Upper lobe of right lung (tissue), 1 donor: ENCODE measurements at places on chromosomes 6 and 20.

DNA sequence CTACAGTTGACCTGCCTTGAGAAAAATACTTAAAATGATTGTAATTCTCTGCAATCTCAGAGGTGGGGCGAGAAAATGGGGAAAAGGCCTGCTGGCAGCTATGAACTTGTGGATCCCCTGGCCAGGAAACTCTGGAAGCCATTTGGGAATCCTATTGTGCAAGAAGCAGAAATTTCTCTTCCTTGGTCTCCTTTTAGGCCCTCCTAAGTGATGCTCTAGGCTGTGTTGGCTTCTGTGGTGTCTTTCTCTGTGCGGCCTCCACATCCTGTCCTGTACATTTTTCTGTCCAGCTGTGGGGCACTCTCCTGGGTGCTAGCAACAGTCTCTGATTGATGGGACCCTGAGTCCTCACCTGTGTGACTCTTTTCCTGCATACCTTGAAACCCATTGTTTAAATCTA lies 290.9 kb downstream of the FARS2 start:
- no peak for DNase-seq

GRCh38 chr6:168364793-168365421 lies 45.3 kb upstream of the DACT2 start:
- DNase-seq, result peak; percentile 52

DNA sequence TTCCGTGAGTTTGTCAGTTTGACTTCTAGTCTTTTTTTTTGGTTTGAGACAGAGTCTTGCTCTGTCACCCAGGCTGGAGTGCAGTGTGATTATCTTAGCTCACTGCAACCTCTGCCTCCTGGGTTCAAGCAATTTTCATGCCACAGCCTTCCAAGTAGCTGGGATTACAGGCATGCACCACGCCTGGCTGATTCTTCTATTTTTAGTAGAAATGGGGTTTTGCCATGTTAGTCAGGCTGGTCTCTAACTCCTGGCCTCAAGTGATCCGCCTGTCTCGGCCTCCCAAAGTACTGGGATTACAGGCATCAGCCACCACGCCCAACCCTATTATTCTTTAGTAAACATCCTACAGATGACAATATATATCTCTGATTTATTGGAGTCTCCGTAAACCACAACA lies 506.5 kb downstream of the PREX1 start:
- no peak for DNase-seq

- DNase-seq, result no peak
Observed at GRCh38 chr6:170346649-170347048, 40.1 kb downstream of the FAM120B start.

- DNase-seq, result peak; percentile 79
Observed at GRCh38 chr20:60138256-60139220, 180.3 kb downstream of the CDH26 start.

- DNase-seq, result no peak
Observed at GRCh38 chr20:63846128-63846771, 15.0 kb upstream of the ABHD16B start.

DNA sequence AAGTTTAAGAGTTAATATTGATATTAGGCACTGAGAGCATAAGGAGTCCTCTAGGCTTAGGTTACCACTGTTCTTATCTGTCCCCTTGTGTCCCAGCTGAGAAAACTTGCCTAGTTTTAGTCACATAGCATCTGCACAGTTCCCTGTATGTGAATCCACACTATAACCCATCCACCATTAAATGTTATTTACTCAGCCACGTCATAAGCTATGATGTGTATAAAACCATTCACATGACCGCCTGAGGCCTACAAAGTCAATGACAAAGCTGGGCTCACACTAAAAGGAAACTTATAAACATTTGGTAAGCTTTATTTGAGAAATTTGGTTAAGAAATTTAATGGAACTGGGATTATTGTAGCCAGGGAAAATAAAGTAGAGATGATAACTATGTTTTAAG lies 59.2 kb upstream of the TFAP2D start:
- no peak for DNase-seq

DNA sequence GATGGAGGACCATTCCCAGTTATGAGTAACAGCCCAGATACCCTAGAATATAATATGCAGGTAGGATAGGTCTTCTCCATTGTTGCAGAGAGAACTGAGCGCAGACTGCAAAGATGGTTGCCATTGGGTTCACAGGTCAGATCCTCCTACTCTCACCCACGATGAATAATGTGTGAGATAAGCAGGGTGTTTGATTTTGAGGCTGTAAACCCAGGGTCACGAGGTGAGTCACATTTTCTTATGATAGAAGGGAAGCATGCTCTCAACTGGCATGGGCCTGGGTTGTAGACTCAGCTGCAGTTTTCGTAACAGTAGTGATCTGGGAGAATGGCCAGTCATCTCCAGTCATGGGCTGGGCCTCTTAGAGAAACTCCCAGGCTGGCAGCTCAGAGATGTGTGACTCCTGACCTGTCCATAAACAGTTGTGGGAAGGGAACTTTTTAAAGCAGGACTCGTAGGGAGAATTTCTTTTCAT lies 74.2 kb downstream of the CD164 start:
- no peak for DNase-seq

GRCh38 chr20:59676126-59676850 lies 71.9 kb downstream of the PHACTR3 start:
- DNase-seq, result no peak

- no peak for DNase-seq
Observed at GRCh38 chr20:53872561-53873229, 197.7 kb downstream of the BCAS1 start.

- DNase-seq, result peak; percentile 82
Observed at GRCh38 chr6:159969204-159969912, 476 bp downstream of the IGF2R start.

DNA sequence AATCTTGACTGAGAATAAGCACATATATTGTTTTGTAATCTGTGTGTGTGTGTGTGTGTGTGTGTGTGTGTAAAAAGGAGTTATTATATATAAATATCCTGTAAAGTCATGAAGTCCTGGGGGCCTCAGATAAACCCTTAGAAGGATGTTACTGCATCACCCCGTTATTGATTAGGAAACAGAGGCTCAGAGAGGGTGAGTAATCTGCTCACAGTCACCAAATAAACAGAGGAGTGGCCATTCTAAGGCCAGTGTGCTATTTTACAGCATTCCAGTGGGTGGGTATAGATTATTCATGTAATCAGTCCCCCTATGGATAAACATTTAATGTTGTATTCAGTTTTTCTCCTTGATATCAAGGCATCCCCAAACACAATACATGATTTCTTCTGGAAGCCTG lies 87.1 kb downstream of the CDC5L start:
- no peak for DNase-seq

DNA sequence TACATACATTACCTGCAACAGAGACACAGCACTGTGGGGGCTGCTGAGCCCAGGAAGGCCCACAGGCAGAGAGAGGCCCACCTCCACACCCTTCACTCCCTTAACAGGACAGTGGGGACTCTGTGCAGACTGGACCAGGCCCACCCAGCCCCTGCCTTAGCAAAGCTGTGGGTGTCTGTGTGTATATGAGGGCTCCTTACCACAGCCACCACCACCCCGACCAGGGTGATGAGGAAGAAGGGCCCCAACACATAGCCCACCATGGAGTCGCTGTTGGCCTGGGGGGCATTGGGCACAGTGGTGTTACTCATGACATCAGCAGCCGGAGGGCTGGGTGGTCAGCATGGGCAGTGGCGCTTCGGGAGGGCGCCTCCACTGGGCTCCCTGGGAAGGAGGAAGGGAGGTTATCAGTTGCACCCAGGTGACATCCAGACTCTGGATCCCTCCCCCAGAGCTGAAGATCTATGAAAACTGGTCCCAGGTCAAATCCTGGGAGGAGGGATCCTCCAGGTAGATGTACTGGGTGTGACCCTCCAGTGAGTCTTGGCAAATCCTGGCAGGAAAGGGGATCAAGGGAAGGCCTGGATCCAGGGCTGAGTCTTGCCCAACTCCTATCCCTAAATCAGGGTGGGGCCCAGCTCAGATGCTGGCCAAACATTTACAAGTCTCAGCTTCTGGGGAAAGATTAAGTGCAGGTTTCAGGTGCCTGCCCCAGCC lies 1.2 kb downstream of the SMIM29 start:
- DNase-seq, result no peak

- DNase-seq, result no peak
Observed at GRCh38 chr6:32941214-32941768, 463 bp upstream of the HLA-DMB start.

DNA sequence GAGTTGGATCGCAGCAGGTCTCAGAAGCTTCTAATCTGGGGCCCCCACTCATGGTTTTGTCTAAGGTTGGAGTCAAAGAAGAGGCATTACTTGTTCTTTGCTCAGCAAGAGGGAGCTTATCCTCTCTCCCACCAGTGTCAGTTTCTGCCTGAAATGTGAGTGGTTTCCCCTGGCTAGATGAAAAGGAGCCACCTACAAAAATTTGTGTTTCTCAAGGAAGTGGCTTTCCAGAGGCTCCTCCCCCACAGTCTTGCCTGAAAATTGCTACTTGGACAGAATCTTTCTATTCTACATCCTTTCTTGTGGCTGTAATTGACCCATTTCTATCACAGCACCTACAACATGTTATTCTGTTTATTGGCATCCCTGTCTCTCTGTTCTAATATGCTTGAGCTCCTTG lies 37.9 kb downstream of the SCML4 start:
- DNase-seq, result no peak

DNA sequence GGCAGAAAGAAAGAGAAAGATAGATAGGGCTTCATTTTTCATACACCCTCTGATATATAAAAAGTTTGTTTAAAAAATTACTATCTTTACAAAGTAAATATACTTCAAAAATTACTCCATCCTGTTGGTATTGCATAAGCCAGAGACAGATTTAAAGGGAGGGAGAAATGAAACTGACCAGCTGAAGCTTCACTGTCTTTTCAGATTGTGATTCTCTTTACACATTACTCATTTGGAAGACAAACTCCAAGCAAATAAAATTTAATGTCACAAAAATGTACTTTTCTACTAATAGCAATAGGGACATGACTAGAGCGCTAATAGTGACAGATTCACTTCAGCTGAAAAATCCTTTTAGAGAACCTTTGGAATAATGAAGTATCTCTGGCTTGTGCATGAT lies 38.6 kb upstream of the MARCKS start:
- DNase-seq, result no peak

- DNase-seq, result no peak
Observed at GRCh38 chr6:11236076-11236750, 3.7 kb upstream of the NEDD9 start.

GRCh38 chr6:121344539-121344938 lies 10.3 kb upstream of the TBC1D32 start:
- DNase-seq, result no peak

DNA sequence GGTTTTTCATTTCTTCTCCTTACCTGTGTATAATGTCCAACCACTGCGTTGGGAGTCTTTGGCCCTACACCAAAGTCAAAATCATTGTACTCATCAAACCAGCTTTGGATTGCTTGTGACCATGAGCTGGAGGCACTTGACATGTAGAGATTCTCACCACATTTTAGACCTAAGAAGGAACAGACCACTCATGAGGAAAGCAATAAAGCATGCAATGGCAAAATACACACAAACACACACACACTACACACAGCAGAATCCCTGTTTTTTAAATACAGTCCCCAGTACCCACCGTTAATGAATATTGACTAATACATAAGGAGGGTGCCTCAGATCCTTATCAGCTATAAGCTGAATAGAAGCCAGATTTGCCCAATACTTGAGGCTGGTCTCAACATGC lies 10.5 kb downstream of the CRISP3 start:
- no peak for DNase-seq

- DNase-seq, result peak; percentile 63
Observed at GRCh38 chr20:57048027-57048869, 218.2 kb downstream of the BMP7 start.

DNA sequence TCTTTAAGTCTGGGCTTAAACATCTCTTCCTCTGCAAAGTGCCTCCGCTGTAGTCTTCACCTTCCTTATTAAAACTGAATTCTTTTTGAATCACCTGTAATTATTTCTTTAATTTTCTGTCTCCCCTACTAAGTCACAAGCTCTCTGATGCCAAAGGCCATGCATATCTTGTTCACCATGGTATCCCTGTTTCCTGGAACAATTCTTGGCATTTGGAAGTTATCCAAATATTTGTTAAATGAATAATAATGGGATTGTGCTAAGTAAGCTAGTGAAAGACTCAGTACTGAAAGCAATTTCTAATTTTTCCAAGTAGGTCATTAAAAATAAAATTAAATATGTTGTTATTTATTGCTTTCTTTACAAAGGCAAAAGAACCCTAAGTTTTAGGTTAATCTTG lies 12.2 kb downstream of the SNAP91 start:
- DNase-seq, result no peak

DNA sequence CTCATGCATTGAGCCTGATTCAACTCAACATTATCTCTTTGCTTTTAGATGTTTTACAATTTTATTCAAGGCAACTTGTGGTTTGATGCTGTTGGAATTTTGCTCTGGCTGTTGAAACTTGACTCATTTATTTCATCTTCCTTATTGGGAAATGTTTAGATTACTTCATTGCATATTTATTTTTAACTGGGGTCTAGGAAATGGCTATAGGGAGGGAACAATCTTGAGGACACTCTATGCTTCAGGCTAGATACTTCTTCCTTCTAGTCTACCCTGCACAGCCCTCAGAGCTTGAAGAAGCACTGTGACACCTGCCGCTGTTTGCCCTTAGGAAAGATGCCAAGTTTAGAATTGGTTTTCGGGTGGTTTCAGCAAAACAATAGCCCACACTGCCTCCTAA lies 183.4 kb downstream of the ADGRG6 start:
- DNase-seq, result no peak
